Stimulated activated CD4-positive, alpha-beta T cell treated with anti-CD3 and anti-CD28 coated beads, Interleukin-1b, Interleukin-23, amount 100 ng/mL, for 48 hours (primary cell): ENCODE measurements at places on chromosomes 5 and 9.

GRCh38 chr5:113133211-113133975, 156.8 kb downstream of the DCP2 start:
- DNase-seq: no peak

- no peak for DNase-seq
These were observed 122.2 kb upstream of the PTGER4 start for GRCh38 chr5:40557501-40557900.

DNA sequence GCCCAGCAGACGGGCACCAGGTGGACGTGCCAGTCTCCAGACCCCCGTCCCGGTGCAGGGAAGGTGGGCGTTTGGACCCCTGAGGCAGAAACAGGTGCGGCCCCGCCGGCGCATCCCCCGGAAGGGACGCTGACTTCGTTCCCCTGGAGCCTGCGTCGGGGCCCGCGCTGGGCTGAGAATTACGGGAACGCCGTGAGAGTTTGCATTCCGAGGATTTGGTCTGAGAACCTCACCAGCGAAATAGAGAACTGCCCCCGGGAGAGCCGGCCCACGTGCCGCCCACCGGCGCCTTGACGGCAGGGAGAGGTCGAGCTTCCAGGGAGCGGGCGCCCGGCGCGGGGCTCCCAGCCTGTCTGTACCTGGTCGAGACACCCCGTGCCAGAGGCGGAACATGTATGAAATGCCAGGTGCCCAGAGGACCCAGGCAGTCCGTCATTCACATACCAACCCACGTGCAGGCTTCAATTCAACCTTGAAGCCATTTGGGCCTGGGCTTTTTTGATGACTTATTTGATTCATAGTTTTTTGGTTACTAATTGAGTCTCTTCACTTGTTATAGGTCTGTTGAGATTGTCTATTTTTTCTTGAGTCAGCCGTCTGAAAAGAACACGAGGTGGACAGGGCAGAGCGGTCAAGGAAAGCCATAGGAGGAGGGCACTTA, 877 bp upstream of the CAMSAP1 start:
- DNase-seq: no peak

GRCh38 chr5:43036409-43036808, 3.7 kb downstream of the ANXA2R start:
- no peak for DNase-seq

DNA sequence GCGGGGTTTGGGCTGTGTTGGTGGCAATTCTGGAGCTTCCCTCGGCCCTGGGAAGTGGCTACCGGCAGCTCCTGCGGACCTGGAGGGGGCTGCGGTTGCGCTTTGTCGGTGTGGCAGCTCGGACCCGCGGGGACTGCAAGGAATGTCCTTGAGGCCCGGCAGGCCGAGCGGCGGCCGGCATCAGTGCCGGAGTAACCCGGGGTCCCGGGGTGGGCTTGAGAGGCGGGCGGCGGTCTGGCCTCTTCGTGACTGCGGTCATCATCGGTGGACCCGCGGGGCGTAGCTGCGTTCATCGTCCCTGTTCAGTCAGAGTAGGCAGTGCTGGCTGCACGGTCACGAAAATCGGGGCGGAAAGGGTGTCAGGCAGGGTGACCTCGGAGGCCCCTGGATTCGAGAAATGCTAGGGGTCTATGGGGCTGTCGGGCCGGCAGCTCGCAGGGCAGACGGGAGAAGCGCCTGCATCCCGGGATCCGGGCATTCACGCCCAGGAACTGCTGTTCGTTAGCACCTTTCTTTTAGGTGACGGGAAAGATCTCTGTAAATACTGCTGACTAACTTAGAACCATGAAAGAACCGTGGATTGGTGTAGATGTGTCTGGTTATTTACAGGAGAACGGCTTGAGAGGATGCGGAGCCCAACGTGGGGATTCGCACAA, 474 bp downstream of the HMGCR start:
- DNase-seq: peak; percentile 30

GRCh38 chr5:55230086-55230629, 3.0 kb upstream of the MCIDAS start:
- no peak for DNase-seq

DNA sequence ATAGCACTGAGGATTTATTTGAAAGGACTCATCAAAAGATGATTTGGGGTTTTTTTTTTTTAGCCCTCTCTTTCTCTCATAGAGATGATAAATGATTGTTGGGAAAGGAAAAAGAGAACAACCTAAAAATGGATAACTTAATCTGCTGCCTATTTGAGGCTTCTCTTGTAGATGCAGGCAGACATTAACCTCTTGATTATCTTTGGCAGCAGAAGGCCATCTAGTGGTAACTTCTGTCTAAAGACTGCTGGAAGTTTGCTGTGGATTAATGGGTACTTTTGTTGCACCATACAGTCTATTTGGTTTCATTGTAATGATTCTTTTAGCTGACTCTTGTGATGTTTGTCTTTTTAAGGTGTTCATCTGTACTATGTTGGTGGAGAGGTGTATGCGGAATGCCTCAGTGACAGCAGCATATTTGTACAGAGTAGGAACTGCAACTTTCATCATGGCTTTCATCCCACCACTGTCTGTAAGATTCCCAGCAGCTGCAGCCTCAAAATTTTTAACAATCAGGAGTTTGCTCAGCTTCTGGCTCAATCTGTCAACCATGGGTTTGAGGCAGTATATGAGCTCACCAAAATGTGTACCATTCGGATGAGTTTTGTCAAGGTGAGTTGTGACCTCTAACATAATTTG, 18.8 kb downstream of the SMIM32 start:
- no peak for DNase-seq

DNA sequence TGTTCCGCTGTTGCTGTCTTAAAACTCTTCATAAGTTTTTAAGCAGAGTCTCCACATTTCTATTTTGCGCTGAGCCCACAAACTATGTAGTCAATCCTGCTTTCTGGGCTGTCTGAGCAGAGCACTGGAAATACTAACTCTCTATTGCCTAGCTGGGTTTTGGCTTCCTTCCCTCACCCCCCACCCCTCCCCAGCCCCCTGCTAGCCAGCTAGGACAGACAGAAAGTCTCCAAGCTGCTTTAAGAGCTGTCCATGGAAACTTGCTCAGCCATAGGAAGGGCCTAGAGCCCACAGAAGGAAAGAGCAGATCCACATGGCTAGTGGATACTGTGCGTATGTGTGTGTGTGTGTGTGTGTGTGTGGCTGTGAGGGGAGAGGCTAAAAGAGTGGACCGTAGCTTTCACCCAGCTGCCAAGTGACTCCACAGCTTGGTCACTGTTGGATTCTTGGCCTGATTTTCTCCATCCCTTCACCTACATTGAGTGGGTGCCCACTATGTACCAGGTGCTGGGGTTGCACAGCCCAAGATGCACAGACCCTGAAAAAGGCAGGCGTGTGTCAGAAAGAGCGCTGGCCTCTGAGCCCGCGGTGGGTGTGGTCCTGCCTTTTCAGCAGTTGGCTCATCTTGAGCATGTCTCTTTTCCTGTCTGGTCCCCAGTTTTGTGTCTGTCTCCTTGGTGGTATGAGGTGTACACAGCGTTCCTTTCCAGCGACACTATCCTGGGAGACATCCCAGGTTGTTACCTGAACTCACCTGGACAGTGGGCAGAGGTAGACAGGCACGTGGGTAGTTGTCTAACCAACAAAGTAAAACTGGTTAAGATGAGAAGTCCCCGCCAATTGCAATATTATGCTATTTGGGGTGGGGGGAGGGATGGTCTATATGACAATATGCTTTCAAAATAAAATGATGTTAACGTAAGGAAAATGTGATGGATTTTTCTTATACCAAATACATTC, 5.4 kb upstream of the NKX2-5 start:
- DNase-seq: no peak
